ENCODE measurements at places on chromosomes 6 and 20.

GRCh38 chr6:47196113-47196512 lies 113.6 kb downstream of the TNFRSF21 start:
- no peak for DNase-seq

GRCh38 chr6:116572162-116572561 lies 858 bp downstream of the RWDD1 start:
- DNase-seq = peak; percentile 55

DNA sequence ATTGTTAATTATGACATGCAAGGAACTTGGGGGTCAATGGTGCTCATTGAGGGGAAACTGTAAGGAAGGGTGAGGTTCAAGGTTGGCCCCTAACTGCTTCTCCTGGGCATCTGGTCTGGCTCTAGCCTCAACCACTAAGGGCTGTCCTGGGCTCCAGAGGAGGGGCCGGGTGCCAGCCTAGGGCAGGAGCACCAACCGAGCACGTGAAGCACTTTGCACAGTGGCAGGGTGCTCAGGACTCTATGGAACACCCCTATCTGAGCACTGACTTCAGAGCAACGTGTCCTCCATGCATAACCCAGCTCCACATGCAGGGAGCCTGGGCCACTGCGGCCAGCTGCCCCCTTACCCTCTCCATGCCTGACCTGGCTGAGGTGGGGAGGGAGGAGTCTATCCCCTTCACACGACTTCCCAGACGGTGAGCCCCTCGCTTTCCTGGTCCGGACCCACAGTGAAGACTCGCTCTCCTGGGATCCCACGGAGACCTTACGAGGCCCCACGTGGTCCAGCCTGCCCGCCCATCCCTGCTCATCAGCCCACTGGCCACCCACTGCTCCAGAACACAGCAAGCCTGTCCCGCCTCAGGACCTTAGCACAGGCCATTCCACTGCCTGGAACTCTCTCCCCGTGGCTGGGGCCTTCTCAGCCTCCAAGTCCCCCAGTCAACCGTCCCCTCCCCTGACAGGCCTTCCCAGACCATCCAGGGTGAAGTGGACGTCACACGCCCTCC lies 40.8 kb upstream of the STX16 start:
- no peak for DNase-seq

DNA sequence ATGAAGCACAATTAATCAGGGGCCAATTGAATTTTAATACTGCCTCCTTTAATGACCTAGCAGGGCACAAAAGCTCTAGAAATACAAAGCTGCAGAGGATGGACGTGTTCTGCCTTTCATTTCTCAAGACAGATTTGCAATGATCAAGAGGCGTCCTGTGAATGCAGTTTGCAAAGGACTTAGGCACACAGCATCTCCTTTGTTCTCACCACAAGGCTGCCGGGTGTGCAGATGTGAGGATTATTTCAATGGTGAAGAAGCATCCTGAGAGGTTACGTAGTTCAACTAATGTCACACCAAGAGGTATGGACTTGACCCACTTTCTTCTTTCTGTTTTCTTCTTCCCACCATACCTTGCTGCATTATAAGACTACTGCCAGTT lies 42.9 kb upstream of the SPTLC3 start:
- no peak for DNase-seq

GRCh38 chr20:53881362-53881761 lies 189.0 kb downstream of the BCAS1 start:
- DNase-seq = no peak

DNA sequence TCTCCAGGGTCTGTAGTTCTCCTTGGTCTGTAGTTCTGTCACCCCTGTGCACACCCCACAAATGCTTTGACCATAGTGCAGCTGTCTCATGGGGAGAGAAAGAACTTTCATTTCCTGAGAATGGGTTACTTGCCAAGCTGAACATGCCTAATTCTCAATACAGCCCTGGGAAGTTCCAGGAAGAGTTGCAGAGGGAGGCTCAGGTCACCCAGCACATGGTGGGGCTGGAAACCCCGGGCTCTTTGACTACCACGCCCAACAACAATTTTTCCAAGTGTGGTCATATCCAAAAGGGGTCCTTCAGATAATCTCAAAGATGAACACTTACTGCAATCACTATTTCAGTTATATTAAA lies 2.2 kb upstream of the PTPRA start:
- no peak for DNase-seq

GRCh38 chr20:25297141-25297905 lies 49.4 kb downstream of the PYGB start:
- DNase-seq = no peak

DNA sequence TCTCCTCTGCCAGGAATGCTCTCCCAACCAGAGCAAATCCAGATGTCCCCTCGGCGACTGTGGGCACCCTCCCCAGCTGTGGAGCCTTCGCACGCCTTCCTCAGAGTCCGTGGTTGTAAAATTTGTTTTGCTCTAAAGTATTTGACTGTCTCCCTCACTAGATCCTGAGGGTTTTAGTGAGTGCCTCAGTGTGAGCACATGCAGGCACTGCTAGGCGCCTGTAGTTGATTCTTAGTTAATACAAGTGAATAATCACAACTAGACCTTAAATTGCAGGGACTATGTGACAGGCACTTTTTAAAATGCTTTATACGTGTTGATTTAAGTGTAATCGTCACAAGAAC lies 680 bp upstream of the MTCH1 start:
- DNase-seq = no peak

- no peak for DNase-seq
Observed at GRCh38 chr6:39178804-39179203, 50.5 kb downstream of the KCNK5 start.

DNA sequence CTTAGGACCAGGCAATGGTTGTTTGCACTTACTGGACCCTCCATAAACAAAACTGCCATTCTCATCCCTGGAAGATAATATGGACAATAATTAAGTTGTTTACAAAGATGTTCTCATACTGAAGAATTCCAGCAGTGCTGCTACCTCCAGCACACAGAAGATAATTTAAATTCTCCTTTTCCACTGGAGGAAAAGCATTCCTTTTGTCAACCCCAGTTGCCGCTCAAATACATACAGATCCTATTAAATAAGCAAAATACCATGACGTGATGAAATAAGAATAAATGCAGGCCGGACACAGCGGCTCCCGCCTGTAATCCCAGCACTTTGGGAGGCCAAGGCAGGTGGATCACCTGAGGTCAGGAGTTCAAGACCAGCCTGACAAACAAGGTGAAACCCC lies 54.5 kb upstream of the IPCEF1 start:
- no peak for DNase-seq

DNA sequence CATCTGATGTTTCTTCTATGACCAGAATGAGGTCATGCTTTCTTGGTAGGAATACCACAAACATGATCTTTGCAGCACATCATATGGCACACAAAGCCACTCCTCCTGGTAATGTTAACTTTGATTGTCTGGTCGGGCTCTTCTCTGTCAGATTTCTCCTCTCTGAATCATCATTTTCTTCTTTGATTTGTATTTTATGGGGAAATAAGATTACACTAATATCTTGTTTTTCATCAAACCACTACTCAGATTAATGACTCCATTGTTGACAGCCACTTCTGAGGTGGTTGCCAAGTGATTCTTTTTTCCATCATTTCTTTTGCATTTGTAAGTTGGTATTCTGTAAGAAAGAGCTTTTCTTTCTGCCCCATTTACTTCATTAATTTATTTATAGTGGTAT lies 29.5 kb downstream of the TRMT11 start:
- peak; percentile 4 for DNase-seq

- no peak for DNase-seq
Observed at GRCh38 chr20:13101276-13101675, 92.5 kb downstream of the SPTLC3 start.

DNA sequence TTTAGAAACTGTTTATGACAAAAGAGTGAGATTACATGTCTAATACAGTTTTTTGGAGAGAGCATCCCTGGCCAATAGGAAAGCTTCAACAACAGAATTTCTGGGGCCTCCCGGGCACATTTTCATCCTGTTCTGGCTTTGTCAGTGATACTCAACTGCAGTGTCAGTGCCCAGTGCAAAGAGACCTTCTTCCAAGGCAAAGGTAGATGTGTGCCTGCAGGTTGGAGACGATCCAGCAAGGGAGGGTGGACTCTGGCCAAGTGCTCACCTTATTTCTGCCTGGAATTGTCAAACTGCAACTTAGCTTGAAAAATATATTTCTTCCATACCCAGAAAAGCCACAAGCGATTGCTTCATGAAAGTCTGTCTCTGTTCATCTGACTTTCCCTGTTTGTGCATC lies 211.6 kb upstream of the SNX9 start:
- no peak for DNase-seq

- DNase-seq = no peak
Observed at GRCh38 chr6:117506907-117507306, 24.4 kb downstream of the DCBLD1 start.

- DNase-seq = no peak
Observed at GRCh38 chr6:108091288-108091687, 16.7 kb upstream of the OSTM1 start.

DNA sequence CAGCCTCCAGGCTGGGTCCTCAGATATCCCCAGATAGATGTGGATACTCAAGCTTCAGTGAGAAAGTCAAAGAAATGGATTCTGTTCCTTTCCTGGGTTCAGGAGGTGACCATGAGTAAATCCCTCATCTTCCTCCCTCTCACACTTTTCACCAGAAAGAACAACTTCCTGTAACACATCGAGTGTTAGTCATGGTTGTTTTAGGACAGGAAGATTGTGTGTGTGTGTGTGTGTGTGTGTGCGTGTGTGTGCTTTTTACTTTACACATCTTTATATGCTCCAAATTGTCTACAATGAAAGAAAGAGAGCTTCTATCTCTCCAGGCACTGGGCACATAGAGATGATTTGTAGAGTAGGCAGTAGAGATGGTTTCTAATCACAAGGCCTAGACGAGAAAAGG lies 139.9 kb downstream of the TBXT start:
- DNase-seq = no peak

DNA sequence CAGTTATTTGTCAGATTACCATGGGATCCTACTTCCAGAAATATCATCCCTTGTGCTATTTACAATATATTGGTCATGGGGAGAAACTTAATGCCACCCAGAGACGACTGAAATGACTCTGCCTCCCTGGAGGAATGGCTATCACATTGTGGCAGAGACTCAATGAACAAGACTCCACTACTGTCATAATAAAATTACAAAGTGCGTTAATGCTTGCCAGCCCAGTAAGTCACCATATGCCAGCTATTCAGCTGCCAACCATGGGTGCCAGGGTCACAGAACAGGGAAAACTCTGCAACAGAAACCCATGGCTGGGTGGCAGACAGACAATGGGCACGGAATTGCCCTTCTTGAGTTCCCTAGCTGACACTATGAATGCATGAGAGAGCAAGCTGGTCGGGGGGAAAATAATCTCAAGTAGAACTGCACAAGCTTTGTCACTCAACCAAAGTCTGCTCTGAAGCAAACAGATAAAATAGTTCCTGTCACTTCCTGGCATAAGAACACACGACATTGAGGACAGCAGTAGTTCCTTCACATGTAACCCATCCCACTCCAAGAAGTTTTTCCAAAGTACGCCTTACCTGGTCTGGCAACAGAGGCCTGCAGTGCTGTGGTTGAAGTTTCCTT lies 32.1 kb downstream of the TP53INP2 start:
- no peak for DNase-seq

GRCh38 chr6:36323062-36323461 lies 13.6 kb downstream of the BNIP5 start:
- peak; percentile 4 for DNase-seq

DNA sequence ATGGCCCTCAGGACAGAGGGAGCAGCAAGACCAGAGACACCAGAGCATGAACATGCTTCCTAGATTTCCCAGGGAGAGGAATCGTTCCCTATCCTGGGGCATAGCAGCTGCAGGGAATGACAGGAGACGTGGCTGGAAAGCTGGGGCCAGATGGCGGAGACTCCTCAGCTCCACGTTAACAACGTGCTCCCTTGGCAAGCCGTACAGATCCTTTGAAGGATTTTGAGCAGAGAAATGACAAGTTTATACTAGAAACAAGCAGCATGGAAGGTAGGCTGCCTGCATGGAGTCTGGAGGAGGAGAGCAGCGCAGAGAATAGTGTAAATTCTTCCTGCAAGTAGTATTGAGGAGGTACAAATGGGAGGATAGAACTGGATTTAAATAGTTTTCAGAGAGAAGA lies 11.7 kb downstream of the MYLIP start:
- no peak for DNase-seq

DNA sequence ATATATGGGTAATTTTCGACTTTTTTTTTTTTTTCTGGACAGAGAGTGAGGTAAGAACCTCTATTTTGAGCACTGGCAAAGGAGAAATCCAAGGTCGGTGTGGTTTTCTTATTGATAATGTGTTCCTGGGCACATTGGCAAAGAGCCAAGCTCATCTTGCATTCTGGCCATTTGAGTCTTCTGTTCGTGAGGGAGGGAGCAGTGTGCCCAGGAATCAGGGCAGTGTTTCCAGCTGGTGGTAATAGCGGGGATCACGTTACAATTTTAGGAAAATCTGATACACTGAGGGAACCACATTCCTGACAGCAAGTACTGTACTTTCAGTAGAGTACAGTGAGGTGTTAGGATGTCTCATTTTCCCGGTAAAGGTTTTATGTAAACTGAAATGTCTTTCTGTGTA lies 442.3 kb upstream of the MAP3K7 start:
- DNase-seq = no peak

DNA sequence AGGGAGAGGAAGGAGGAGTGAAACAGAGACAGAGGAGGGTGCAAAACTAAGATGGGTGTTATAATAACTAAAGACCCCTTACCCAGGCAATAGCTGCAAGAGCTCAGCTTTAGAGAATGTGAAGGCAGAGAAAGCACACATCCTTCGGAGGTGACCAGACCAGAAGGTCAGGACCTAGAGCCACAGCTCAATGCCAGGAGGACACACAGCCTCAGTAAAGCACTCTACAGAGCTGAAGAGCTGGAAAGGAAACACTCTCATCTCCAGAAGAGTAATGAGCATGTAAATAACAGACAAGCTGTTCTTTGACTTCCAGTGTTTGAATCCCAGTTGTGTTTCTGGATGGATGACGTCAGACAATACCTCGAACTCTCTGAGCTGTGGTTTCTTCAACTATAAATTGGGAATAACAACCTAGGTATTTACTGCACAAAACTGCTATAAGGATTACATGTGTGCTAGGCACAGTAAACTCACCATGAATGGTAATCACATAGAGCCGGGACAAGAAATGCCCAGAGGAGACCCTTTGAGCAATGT lies 63.2 kb downstream of the MAP3K5 start:
- no peak for DNase-seq

- peak; percentile 81 for DNase-seq
Observed at GRCh38 chr6:16729183-16729691, 32.0 kb downstream of the ATXN1 start.

DNA sequence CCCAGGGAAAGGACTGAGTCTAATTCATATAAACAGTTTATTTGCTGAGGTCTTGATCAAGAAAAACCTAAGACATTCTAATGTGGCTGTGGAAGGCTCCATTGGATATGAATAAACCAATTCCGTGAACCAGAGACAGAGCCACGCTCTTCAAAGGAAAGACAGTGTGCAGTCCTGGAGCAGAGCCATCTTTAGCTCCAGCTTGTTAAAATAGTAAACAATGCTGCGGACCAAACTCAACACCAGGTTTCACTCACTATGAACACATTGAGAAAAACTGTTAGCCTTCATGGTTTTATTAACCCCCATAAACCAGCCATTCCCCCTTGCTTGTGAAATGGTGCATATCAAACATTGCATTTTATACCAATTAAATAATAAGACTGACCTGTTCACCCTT lies 61.9 kb downstream of the COL9A1 start:
- DNase-seq = no peak

Measured in dermis microvascular lymphatic vessel endothelial cell (primary cell).